ENCODE measurements at places on chromosomes 1 and 21.

GRCh38 chr21:42448686-42449085 lies 45.0 kb downstream of the UBASH3A start:
- DNase-seq, result no peak

DNA sequence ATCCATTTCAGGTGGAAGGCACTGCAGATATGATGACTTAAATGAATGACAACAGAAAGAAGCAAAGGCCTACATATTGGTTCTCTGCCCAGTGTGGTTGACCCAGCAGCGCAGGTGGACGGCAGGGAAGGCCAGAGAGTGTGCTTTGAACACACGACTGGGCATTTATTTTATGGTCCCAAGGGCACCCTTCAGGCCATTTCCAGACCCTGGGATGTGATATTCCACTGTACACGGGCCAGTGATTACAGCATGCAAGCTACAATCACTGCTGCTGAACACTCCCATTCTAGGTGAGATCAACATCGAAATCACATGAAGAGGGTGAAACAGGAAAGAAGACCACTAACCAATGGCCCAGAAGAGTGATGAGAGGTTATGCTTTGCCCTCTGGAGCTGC lies 33.8 kb downstream of the PCNX2 start:
- no peak for DNase-seq

GRCh38 chr1:36168514-36168913 lies 12.6 kb downstream of the MAP7D1 start:
- no peak for DNase-seq

GRCh38 chr1:198102454-198102827 lies 54.4 kb upstream of the NEK7 start:
- no peak for DNase-seq

DNA sequence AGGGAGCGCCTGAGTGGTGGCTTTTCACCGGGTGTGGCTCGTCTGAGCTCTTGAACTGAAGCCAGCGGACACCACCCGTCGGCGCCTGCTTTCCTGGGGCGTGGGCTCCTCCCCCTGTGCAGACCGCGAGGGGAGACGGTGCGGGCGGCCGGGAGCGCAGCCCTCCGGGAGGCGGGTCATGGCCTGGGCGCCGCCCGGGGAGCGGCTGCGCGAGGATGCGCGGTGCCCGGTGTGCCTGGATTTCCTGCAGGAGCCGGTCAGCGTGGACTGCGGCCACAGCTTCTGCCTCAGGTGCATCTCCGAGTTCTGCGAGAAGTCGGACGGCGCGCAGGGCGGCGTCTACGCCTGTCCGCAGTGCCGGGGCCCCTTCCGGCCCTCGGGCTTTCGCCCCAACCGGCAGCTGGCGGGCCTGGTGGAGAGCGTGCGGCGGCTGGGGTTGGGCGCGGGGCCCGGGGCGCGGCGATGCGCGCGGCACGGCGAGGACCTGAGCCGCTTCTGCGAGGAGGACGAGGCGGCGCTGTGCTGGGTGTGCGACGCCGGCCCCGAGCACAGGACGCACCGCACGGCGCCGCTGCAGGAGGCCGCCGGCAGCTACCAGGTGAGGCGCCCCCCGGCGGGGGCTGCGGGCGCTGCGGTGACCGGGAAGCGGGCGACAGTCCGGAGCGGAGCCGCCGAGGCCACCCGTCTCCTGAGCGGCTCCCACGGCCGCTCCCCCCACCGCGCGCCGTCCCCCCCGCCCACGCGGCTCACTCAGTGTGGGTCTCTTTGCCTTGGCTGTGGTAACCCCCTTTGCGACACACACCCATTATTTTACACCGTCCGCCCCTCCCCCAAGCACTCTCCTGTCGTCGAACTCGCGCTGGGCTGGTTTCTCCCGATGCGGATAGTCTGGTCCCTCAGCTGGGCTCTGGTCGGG lies at the start of gene TRIM58:
TSS of gene TRIM58 (plus strand) at position 119 of the 916 bp plus-strand sequence. CDS start at position 179, 60 bp downstream.
- no peak for DNase-seq

DNA sequence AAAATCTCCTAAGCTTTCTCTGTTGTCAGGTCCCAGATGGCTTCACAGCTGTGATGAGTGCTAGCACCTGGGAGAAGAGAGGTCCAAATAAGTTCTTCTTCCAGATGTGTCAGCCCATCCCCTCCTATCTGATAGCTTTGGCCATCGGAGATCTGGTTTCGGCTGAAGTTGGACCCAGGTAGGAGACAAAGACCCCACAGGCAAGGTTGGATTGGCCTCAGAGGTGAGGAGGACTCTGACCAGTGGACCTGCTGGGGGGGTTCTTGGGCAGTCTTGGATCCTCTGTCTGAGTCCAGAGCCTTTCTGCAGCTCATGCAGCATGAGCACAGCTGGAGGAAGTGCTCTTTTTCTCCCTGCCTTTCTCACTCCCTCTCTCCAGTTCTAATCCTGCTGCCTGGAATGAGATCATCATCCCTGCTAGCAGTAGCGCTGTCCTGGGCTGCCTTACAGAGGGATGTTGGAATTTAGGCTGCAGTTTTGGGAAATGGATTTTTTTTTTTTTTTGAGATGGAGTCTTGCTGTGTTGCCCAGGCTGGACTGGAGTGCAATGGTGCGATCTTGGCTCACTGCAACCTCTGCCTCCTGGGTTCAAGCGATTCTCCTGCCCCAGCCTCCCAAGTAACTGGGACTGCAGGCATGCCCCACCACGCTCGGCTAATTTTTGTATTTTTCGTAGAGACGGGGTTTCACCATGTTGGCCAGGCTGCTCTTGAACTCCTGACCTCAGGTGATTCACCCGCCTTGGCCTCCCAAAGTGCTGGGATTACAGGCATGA lies 7.1 kb downstream of the RNPEP start:
- no peak for DNase-seq

- DNase-seq, result no peak
Observed at GRCh38 chr1:19229229-19229628, 19.2 kb upstream of the UBR4 start.

DNA sequence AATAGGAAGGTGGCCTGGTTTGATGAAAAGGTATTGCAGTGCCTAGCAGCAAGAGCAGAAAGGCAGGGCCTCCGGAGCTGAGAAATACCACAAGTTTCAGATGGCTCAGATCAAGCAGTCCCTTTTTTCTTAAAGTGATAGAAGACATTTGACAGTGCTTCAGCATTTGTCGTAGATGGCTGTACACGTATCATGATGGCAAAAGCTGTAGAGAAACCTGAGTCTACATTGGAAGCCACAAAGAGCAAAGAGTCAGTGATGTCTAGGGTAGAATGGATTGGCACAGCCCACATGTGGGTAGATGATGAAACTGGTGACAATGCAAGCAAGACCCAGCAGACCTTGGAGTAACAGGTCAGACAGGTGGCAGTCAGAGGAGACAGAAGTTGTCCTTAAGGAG lies 101.3 kb upstream of the ARTN start:
- DNase-seq, result no peak

DNA sequence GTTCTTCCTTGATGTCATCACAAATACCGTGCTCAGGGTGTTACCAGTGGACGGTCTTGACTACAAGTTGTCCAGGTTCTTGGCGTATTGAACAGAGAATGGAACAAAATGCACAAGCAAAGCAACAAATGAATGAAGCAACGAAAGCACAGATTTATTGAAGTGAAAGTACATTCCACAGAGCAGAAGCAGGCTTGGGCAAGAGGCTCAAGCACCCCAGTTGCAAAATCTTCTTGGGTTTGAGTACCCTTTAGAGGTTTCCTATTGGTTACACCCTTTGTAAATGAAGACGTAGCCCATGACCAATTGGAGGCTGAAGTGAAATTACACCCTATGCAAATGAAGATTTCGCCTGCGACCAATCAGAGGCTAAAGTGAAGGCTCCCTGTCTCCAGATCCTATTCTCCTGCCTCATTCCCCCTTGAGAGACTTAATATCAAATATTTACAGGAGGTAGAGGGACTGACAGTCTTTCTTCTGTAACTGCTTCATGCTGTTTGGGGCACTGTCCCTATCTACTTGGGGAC lies 38.3 kb downstream of the YY1AP1 start:
- no peak for DNase-seq

GRCh38 chr1:21562896-21563295 lies 53.7 kb downstream of the ALPL start:
- DNase-seq, result no peak

- no peak for DNase-seq
Observed at GRCh38 chr1:8040586-8040985, 14.5 kb upstream of the ERRFI1 start.

DNA sequence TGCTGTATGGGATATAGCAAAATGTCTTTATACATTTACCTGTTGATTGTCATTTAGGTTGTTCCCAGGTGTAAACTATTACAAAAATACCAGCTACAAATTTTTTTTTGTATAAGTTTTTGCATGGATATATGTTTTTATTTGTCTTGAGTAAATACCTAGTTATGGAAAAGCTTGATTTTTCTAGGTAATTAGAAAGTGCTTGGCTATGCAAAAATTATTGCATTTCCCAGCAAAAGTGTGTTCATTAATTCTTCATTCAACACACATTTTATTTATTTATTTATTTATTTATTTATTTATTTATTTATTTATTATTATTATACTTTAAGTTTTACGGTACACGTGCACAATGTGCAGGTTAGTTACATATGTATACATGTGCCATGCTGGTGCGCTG lies 22.1 kb downstream of the PDE4B start:
- no peak for DNase-seq

- DNase-seq, result no peak
Observed at GRCh38 chr1:87999852-88000251, 671.2 kb downstream of the LMO4 start.

GRCh38 chr1:232524056-232524455 lies 105.9 kb downstream of the SIPA1L2 start:
- DNase-seq, result no peak

DNA sequence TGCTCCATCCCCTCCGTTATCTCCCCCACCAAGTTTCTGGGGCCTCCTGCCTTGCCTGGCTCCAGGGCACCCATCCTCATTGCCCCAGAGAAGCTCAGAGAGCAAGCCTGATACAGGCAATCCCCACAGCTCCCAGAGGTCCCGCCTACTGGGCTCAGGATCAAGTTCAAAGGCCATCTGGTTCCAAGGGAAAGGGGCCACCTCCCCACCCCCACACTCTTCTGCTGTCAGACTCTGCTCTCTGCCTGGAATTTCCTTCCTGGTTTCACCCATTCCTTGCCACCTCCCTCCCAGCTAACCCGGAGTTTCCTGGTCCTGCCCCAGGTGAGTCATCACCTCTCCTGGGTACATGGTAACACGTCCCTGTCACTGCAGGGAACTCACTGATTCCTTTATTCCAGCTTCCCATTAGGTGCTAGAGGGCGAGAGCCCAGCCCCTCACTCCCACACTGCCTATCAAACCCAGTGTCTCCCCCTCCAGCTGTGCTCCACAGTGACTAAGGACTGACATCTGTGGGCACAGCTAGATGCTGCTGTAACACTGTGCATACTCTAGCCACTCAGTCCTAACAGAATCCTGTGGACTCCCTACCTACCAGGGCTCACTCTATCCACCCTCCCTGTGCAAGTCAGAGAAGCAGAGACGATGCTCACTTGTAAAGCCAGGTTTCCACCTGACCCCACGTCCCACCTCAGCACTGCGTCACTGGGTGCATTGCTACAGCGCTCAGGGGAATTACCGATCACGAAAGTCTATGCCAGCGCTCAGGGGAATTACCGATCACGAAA lies 21.8 kb downstream of the RSPH1 start:
- no peak for DNase-seq

- DNase-seq, result no peak
Observed at GRCh38 chr1:186076006-186076405, 299.0 kb downstream of the TPR start.

DNA sequence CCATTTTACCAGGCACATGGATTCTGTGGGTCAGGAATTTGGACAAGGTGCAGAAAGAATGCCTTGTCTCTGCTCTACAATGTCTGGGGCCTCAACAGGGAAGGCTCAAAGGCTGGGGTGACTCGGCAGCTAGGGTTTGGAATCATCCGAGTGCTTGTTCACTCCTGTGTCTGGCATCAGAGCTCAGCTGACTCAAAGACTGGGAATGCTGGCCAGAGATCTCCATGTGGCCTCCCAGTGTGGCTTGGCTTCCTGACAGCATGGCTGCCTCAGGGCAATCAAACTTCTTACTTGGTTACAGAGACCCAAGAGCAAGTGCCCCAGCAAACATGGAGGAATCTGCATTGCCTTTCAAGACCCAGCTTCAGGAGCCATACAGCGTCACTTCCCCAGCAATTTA lies 110.5 kb downstream of the TOMM20 start:
- DNase-seq, result no peak

- DNase-seq, result no peak
Observed at GRCh38 chr1:210372491-210372890, 43.8 kb downstream of the HHAT start.

DNA sequence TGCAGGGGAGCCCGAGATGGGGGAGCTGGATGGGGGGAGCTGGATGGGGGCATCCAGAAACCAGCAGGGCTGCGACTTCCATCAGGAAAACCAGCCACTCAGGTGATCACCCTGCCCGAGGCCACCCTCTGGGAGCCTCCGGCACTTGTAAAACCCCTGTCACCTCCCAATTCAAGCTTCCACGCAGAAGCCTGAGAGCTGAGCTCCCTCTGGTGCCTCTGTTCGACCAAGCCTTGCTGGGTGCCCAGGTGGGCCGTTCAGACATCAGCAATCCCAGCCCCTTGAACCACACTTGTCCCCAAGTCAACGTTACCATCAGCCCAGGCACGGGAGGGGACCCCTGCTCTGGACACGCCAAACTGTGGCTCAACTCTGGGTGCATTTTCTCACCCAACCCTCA lies 59.6 kb downstream of the MEGF6 start:
- no peak for DNase-seq

- no peak for DNase-seq
Observed at GRCh38 chr21:15222707-15223106, 157.9 kb upstream of the NRIP1 start.

- no peak for DNase-seq
Observed at GRCh38 chr1:91819038-91819788, 66.7 kb downstream of the TGFBR3 start.

DNA sequence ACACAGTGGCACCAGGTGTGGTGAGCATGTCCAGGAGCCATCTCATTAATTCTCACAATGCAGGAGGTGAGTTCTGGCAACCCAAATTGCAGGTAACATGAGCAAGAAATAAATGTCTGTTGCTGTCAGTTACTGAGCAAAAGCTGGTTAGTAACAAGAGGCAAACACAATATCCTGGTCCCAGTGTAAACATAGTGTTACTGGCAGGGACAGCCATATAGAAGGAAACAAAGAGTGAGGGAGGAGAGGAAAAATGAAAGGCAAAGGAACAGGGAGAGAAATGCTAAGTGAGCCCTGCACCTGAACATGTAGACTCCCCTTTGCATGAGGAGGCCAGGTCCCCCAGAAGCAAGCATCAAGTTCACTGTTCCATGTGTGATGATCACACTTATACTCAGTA lies 203.6 kb downstream of the TRABD2B start:
- DNase-seq, result no peak

All from stimulated activated CD4-positive, alpha-beta T cell treated with anti-CD3 and anti-CD28 coated beads, Interleukin-12 subunit alpha, Interleukin-12 subunit beta, amount 100 ng/mL, for 24 hours (primary cell).